HT-29 (cell line): ENCODE measurements at places on chromosomes 1 and 21. TPM values are rescaled to one million over a fixed set of nuclear protein-coding genes. Genes with fewer than 3 reads are reported as not detected.

EDN2 gene
- total RNA-seq, result 0.37 and 0.46 TPM in 2 replicates

TMEM61 gene
- total RNA-seq, result 3.0 and 4.8 TPM in 2 replicates

RXFP4 gene
- total RNA-seq, result 0.47 and 3.1 TPM in 2 replicates

RNF186 gene
- not detected in 2 replicates for total RNA-seq

LRRIQ3 gene
- total RNA-seq, result not detected in 2 replicates

SLC30A7 gene
- 17.7 and 18.8 TPM in 2 replicates for total RNA-seq

CA6 gene
- total RNA-seq, result not detected in 2 replicates

STYXL2 gene
- total RNA-seq, result not detected in 2 replicates

SOX13 gene
- total RNA-seq, result 28.7 and 32.8 TPM in 2 replicates

ST6GALNAC3 gene
- total RNA-seq, result not detected in 2 replicates

PLA2G2F gene
- total RNA-seq, result 0.41 and 1.7 TPM in 2 replicates

IARS2 gene
- total RNA-seq, result 47.5 and 51.9 TPM in 2 replicates
